ENCODE measurements at places on chromosomes 1 and 21.

- DNase-seq, result no peak
Measured at GRCh38 chr21:19048098-19048672, 644.6 kb upstream of the TMPRSS15 start.

DNA sequence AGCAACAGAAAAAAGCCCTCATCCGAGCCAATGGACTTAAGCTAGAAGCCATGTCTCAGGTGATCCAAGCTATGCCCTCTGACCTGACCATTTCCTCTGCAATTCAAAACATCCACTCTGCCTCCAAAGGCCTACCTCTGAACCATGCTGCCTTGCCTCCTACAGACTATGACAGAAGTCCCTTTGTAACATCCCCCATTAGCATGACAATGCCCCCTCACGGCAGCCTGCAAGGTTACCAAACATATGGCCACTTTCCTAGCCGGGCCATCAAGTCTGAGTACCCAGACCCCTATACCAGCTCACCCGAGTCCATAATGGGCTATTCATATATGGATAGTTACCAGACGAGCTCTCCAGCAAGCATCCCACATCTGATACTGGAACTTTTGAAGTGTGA, 20.7 kb downstream of the NR5A2 start:
- no peak for DNase-seq

- no peak for DNase-seq
Measured at GRCh38 chr1:224245188-224245587, 62.1 kb downstream of the DEGS1 start.

- no peak for DNase-seq
Measured at GRCh38 chr1:214164173-214164572, 116.8 kb upstream of the SMYD2 start.

DNA sequence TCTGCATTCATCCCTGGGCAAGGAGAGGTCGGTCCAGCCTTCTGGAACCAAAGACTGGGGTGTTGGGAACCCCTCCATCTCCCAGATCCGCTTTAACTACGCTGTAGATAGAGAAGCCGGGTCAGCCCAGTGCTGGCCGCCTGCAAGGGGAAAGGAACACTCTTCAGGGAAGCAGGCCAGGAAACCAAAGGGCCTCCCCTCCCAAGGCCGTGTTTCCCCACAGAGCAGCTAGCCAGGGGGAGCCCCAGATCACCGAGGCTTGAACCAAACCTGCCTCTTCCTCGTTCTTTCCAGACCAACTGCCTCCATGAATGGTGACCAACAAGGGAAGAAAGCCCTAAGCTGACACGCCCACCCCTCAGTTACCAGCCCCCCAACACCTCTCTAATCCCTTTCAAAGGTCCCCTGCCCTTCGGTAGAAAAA, 1.2 kb upstream of the CHD5 start:
- no peak for DNase-seq

DNA sequence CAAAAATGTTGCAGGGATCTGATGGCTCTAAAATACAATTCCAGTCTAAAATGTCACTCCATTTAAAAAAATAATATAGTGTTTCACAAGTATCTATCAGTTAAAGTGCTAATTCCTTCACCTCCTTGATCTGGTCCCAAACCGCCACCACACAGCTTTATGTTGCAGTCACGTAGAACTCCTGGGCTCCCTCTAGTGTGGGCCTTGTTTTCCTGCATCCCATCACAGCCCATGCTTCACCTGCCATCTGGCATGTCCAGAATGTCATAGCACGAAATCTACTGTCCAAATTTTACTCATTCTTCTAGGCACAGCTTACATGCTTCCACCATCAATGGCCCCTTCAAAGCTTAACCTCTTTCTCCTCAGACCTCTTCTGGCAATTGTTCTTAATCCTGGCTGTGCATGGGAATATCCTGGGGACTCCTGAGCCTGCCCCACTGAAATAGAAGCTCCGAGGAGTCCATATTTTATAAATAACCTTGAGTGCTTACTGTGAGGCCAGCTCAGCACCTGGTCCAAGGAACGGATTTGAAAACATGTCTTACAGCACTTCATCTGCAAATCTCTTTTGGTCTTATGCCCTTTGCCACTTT, 15.5 kb downstream of the FYB2 start:
- peak; percentile 56 for DNase-seq

GRCh38 chr1:115643225-115643624, 1.5 kb downstream of the VANGL1 start:
- no peak for DNase-seq

DNA sequence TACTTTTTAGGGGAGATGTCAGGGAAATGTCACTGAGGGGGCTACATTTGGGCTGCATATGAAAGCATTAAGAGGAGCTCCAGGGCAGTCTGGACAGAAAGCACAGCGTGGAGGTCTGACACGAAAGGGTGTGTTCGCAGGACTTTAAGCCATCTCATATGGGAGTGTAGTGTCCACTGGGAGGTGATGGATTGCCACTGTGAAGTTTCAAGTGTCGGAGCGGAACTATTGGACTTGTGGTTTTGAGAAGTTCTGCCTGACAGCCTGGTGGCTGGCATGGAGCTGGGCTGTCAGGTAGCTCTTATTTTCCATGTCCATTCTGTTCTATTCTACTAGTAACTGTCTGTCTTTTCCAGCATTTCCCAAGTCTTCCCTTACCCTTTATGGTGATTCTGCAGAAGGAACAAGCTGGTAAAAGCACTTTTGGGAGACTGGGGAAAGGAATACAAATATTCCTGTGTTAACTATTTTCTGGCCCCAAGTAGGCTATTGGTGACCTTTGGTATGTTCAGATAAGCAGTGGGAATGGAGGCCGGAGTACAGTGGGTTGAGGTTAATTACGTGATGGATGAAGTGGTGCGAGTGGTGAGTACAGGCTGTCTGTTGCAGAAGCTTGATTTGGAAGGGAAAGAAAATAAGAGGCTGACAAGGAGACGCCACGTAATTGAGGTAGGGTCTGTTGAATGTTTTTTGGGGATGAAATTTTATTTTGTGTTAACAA, 19.3 kb downstream of the B3GALT5 start:
- no peak for DNase-seq

- no peak for DNase-seq
Measured at GRCh38 chr1:243770860-243771259, 79.2 kb downstream of the AKT3 start.

GRCh38 chr21:25254491-25255174, 352.6 kb downstream of the MRPL39 start:
- DNase-seq, result no peak

GRCh38 chr1:51192213-51192843, 43.7 kb upstream of the RNF11 start:
- DNase-seq, result peak; percentile 80

GRCh38 chr1:110123224-110123623, 11.0 kb downstream of the UBL4B start:
- no peak for DNase-seq

GRCh38 chr1:15680561-15681348, 3.4 kb upstream of the PLEKHM2 start:
- peak; percentile 96 for DNase-seq

- DNase-seq, result peak; percentile 88
Measured at GRCh38 chr1:244272471-244273261, 179.0 kb downstream of the ADSS2 start.

- DNase-seq, result peak; percentile 81
Measured at GRCh38 chr1:110056776-110057175, 13.7 kb downstream of the ALX3 start.

- DNase-seq, result peak; percentile 57
Measured at GRCh38 chr1:86419277-86419903, 4.6 kb upstream of the CLCA2 start.

DNA sequence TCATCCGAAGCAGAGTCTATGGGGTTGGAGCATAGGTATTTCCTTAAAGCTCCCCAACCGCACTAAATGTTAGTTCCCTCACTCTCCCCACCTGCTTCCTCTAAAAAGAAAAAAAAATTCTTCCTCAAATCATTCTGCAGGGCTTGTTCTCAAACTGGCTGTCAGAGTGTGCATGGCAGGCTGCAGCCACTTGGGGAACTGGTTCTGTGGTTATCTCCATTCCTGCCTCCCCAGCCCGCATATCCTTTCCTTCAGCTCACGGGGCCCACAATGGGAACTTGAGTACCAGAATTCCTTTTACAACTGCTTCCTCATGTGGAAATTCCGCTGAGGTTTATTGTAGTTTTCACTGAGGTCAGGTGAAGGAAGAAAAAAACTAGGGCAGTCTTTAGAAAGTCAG, 159.2 kb downstream of the PIGK start:
- no peak for DNase-seq

DNA sequence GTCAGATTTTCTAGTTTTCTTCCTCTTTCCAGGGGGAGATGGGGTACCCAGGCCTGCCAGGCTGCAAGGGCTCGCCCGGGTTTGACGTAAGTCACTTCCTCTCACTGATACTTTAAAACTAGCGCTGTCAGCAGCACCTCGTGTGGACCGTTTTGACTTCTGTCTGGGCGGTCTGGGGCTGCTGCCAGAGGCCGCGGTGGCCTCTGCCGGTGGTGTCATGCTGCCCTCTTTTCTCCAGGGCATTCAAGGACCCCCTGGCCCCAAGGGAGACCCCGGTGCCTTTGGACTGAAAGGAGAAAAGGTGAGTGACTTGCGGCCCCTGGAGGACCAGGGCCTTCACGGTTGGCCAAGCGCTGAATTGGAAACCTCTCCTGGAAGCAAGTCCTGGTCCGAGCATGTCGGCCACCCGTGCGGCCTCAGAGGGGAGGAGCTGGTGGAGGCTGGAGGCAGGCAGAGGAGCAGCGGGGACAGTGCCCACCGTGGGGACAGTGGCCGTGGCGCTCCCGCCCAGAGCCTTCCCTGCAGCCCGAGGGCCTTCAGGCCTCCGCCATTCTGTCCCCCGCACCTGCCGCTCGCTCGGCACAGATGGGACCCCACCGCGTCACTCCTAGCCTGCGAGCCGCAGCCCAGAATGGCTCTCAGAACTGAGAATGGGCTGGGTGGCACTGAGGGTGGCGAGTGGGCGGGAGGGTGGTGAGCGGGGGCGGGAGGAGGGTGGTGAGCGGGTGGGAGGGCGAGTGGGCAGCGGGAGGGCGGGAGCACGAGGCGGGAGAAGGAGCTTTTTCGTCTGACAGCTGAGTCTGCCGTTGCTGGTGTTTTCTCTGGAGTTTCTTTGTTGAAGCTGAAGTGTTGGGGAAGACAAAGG, 9.4 kb downstream of the COL6A1 start:
- no peak for DNase-seq

- no peak for DNase-seq
Measured at GRCh38 chr1:61869691-61870109, 127.4 kb downstream of the PATJ start.

- DNase-seq, result no peak
Measured at GRCh38 chr1:239511875-239512274, 125.5 kb downstream of the CHRM3 start.

DNA sequence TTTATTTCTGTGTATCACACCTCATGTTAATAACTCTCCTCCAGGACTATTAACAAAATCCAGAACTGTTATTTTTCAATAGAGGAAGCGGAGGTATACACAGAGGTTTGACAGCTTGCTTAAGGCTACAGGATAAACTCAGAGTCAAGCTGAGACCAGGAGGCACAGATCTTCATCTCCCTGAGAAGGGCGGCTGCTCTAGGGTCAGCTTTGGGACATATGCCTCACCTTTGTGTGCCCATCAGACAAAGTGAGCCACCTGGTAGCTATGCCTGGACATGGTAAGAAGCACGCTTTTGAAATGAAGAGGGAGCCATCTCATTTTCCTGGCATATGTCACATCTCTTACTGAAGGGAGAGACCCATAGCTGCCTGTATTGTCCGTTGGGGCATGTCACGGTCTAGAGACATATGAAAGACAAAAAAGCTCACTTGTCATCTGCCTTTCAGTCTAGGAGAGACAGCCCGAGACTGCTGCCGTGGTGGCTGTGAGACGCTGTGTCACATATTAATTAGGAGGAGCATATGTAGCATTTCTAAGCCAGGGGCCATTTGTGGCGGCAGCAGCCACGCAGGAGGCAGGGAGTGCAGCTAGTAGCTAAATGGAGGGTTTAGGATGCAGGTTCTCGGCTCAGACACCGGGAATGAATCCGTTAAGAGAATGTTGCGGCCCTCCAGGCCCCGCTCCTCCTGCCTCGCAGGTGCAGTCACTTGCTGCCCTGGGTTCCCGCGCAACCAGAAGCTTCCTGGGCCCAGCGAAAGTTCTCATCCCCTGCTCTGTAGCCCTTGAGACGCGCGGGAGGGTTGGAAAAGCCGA, 161.3 kb upstream of the C1orf21 start:
- DNase-seq, result no peak

GRCh38 chr1:216193839-216194443, 229.3 kb downstream of the USH2A start:
- peak; percentile 28 for DNase-seq

GRCh38 chr1:155513300-155513916, 49.2 kb downstream of the ASH1L start:
- peak; percentile 73 for DNase-seq

GRCh38 chr1:92259350-92259749, 39.4 kb downstream of the GLMN start:
- DNase-seq, result peak; percentile 31

GRCh38 chr1:106536741-106537140, 519.7 kb upstream of the PRMT6 start:
- peak; percentile 48 for DNase-seq

GRCh38 chr1:160251011-160251410, 11.3 kb downstream of the DCAF8 start:
- DNase-seq, result no peak
